ENCODE measurements at places on chromosomes 5 and 9.

GRCh38 chr5:83253720-83254119, 176.4 kb downstream of the XRCC4 start:
- H3K4me1 ChIP-seq, result no peaks in the 10 kb centered on the region
- no peak for DNase-seq
- H3K27me3 ChIP-seq, result no peaks in the 10 kb centered on the region
- H3K27ac ChIP-seq, result no peak overlapping the region

- H3K4me1 ChIP-seq, result no peaks in the 10 kb centered on the region
- no peak overlapping the region for H3K27ac ChIP-seq
- H3K36me3 ChIP-seq, result no peaks in the 10 kb centered on the region
- H3K4me3 ChIP-seq, result no peak overlapping the region
Observed at GRCh38 chr9:134365791-134366222, 39.6 kb downstream of the RXRA start.

DNA sequence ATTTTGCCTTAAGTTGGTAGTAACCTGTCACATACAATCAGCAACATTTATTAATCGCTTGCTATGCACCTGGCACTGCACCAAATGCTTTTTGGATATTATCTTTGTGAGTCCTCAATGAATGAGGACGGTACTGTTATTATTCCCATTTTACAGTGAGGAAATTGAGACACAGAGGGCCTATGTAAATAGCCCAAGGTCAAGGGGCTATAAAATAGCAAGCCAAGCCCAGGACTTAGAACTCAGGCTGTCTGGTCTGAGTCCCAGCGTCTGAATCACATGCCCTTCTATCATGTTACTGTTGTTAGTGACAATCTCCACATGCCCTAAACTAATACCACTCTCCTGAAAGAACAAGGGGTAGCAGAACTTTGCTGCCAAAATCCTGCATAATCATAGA, 60.0 kb downstream of the ERAP1 start:
- H3K4me1 ChIP-seq, result no peaks in the 10 kb centered on the region
- H3K27me3 ChIP-seq, result no peaks in the 10 kb centered on the region
- no peak overlapping the region for H3K27ac ChIP-seq
- H3K4me3 ChIP-seq, result no peak overlapping the region

- no peak overlapping the region for H3K27ac ChIP-seq
- no peaks in the 10 kb centered on the region for H3K27me3 ChIP-seq
- no peaks in the 10 kb centered on the region for H3K4me1 ChIP-seq
- DNase-seq, result no peak
- no peak overlapping the region for H3K4me3 ChIP-seq
Observed at GRCh38 chr5:66864240-66864884, 268.2 kb downstream of the MAST4 start.

GRCh38 chr9:16869131-16869881, 1.2 kb downstream of the BNC2 start:
- H3K4me3 ChIP-seq, result no peak overlapping the region
- H3K4me1 ChIP-seq, result no peaks in the 10 kb centered on the region

DNA sequence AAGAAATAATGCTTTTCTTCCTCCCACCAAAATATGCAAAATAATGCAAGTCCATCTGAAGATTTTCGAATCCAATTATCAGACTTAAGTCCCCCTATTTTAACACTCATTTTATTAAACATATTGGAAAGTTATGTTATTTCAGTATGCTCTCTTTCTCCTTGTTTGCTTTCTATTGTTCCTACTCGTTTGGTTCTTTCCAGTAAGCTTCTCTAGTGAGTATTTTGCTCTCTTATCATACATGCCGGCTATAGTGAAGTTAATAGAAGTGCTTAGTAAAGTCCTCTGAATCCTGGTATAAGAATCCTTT, 517 bp downstream of the ALDH1A1 start:
- no peaks in the 10 kb centered on the region for H3K27me3 ChIP-seq
- DNase-seq, result no peak
- no peaks in the 10 kb centered on the region for H3K4me1 ChIP-seq
- H3K4me3 ChIP-seq, result no peak overlapping the region
- no peaks in the 10 kb centered on the region for H3K36me3 ChIP-seq

DNA sequence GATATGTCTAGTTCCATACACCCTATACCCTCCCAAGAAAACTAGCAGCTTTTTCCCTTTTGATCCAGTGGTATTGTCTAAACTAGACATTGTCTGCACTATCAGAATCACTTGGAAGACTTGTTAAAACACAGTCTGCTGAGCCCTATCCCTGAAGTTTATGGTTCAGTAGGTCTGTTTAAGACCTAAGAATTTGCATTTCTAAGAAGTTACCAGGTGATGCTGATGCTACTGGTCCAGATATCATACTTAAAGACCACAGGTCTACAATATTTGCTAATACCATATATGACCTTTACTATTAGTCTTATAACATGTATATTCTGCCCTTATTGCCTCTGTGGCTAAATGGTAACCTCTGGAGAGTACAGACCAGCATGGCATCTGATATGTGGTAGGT, 23.3 kb downstream of the SKIC3 start:
- no peak for DNase-seq
- H3K27ac ChIP-seq, result no peak overlapping the region
- peaks cover 6% of the 10 kb centered on the region for H3K36me3 ChIP-seq
- no peak overlapping the region for H3K4me3 ChIP-seq
- H3K4me1 ChIP-seq, result no peaks in the 10 kb centered on the region
- H3K27me3 ChIP-seq, result no peaks in the 10 kb centered on the region

- no peak overlapping the region for H3K4me3 ChIP-seq
- H3K4me1 ChIP-seq, result no peaks in the 10 kb centered on the region
- no peak overlapping the region for H3K27ac ChIP-seq
- H3K27me3 ChIP-seq, result no peaks in the 10 kb centered on the region
- DNase-seq, result no peak
Observed at GRCh38 chr9:37179576-37179975, 59.2 kb downstream of the ZCCHC7 start.

DNA sequence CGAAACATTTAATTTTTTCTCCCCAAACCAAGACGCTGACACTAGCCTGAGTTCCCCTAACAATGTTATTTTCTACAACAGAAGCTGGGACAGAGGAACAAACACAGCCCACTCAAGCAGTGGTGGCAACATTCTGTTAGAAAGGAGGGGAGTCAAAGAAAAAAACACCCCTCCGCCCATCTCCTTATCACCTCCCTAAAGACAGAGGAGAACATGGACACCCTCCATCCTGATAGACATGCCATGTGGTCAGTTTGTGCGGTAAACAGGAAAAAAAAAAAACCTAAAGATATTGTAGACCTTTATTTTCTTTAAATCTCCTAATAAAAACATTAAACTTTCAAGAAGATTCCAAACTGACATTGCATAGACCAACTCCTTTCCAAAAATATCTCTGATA, 2.9 kb upstream of the DPM2 start:
- H3K36me3 ChIP-seq, result peaks cover 60% of the 10 kb centered on the region
- H3K4me3 ChIP-seq, result no peak overlapping the region
- H3K27ac ChIP-seq, result no peak overlapping the region

DNA sequence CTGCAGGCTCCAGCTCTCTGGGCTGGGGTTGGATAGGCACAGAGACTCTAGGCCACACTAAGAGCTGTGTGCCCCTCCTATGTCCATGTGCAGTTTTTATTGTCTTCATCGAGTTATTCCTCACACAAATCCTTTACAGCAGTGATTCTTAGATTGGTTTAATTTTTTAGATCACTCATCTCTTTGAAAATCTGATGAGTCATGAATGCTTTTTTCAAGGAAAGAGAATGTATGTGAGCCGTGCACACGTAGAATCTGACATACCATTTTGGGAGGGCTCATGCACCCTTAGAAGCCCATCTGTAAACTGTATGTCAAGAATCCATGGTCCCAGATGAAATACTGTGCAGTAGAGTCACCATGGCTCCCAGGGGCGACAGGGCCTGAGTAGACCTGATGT, 100.7 kb upstream of the S1PR3 start:
- no peak overlapping the region for H3K27ac ChIP-seq
- H3K27me3 ChIP-seq, result no peaks in the 10 kb centered on the region
- no peaks in the 10 kb centered on the region for H3K36me3 ChIP-seq
- DNase-seq, result no peak
- no peaks in the 10 kb centered on the region for H3K4me1 ChIP-seq
- no peak overlapping the region for H3K4me3 ChIP-seq

- no peak overlapping the region for H3K4me3 ChIP-seq
- DNase-seq, result no peak
- H3K4me1 ChIP-seq, result peaks cover 14% of the 10 kb centered on the region
Observed at GRCh38 chr9:98997604-98998003, 53.9 kb downstream of the COL15A1 start.

DNA sequence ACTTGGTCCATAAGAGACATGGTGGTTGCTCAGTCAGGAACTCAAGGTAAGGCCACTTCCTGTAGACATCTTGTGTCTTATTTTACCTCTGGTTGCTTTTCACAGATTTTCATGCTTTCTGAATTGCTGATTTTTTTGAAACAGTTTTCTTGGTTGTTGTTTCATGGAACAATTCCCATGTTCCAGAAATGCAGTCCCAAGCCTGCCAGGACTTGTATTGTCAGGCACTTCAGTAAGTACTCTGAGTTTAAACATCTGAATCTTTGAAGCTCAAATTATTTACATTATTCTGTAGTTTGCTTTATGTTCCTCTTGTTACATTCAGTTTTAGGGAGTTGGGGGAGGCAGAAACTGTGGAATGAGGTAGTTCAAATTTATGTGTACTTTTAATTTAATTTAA, 290.2 kb downstream of the DMRT2 start:
- H3K36me3 ChIP-seq, result no peaks in the 10 kb centered on the region
- no peak overlapping the region for H3K4me3 ChIP-seq
- no peak for DNase-seq
- no peaks in the 10 kb centered on the region for H3K27me3 ChIP-seq
- no peaks in the 10 kb centered on the region for H3K4me1 ChIP-seq

DNA sequence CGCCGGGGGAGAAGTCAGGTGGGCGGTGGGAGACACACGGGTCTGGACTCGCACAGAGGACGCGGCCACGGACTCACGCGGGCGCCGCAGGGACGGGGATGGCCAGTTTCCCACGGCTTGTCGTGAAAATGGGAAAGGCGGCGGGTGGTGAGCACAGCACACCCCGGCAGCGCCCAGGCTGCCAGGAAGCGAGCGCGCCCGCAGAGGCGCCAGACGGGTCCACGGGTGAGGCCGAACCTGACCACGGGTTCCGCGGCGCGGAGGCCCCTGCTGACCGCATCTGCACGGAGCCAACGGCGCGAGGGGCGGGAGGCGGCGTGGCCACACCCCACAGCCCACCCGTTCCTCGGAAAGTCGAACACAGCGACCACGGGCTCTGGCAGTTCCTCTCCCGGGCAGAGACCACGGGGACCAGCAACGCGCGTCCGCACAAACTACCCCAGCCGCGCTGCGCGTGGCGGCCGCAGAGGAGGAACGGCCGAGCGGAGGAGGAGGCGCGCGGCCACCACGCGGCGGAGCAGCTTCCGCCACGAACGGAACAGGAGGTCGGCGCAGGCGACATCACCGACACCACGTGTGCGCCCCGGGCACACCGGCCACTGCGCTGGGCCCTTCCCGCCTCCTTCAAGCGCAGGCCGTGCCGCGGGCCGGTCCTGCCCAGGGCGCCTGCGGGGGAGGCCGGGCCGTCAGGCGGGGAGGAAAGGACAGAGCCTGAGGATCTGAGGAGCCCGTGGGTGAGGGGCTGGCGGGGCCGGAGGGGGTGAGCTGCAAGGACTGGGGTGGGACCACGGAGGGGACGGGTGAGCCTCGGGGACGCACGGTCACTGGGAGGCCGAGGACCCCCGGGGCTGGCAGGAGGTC, 5.6 kb downstream of the EXD3 start:
- no peak overlapping the region for H3K4me3 ChIP-seq
- no peak for DNase-seq
- peaks cover 5% of the 10 kb centered on the region for H3K4me1 ChIP-seq
- peak overlapping the region; percentile 6 for H3K27ac ChIP-seq
- no peaks in the 10 kb centered on the region for H3K27me3 ChIP-seq

- H3K27me3 ChIP-seq, result no peaks in the 10 kb centered on the region
- H3K4me3 ChIP-seq, result no peak overlapping the region
- H3K27ac ChIP-seq, result no peak overlapping the region
- H3K36me3 ChIP-seq, result no peaks in the 10 kb centered on the region
- H3K4me1 ChIP-seq, result no peaks in the 10 kb centered on the region
- DNase-seq, result no peak
Observed at GRCh38 chr5:32814141-32814540, 103.0 kb downstream of the NPR3 start.

GRCh38 chr9:108640230-108640629, 215.6 kb downstream of the ACTL7B start:
- H3K4me1 ChIP-seq, result no peaks in the 10 kb centered on the region
- H3K27ac ChIP-seq, result no peak overlapping the region
- H3K27me3 ChIP-seq, result no peaks in the 10 kb centered on the region
- DNase-seq, result no peak
- H3K36me3 ChIP-seq, result no peaks in the 10 kb centered on the region
- no peak overlapping the region for H3K4me3 ChIP-seq

DNA sequence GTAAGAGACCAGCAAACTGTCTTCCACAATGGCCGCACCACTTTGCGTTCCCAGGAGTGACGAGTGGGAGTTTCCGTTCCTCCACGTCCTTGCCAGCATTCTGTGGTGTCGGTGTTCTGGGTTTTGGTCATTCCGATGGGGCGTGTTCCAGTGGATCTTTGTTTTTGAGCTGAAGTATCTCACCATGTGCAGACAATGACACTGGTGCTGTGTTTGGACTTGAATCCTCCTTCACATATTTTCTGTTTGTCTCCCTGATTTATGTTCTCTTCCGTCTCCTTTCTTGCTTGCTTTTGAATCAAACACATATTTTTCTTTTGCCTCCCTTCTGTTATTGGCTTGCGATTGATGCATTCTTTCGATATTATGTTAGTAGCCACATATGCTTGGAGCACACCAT, 60.8 kb upstream of the IRX4 start:
- no peak overlapping the region for H3K27ac ChIP-seq
- no peaks in the 10 kb centered on the region for H3K36me3 ChIP-seq
- H3K4me3 ChIP-seq, result no peak overlapping the region
- H3K4me1 ChIP-seq, result no peaks in the 10 kb centered on the region

DNA sequence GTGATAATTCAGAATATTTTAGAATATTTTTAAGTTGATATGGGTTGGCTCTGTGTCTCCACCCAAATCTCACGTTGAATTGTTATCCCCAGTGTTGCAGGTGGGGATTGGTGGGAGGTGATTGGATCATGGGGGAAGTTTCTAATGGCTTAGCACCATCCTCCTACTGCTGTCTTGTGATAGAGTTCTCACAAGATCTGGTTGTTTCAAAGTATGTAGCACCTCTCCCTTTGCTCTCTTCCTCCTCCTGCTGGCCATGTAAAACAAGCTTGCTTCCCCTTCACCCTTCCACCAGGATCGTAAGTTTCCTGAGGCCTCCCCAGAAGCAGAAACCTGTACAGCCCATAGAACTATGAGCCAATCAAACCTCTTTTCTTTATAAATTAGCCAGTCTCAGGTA, 214.6 kb upstream of the C9orf72 start:
- no peak overlapping the region for H3K27ac ChIP-seq
- no peaks in the 10 kb centered on the region for H3K27me3 ChIP-seq
- DNase-seq, result no peak

Measured in naive thymus-derived CD4-positive, alpha-beta T cell (primary cell).